ENCODE measurements at places on chromosomes 3 and 15.
A peak's percentile ranks its signal among the peaks of the same experiment; 100 is the strongest.

DNA sequence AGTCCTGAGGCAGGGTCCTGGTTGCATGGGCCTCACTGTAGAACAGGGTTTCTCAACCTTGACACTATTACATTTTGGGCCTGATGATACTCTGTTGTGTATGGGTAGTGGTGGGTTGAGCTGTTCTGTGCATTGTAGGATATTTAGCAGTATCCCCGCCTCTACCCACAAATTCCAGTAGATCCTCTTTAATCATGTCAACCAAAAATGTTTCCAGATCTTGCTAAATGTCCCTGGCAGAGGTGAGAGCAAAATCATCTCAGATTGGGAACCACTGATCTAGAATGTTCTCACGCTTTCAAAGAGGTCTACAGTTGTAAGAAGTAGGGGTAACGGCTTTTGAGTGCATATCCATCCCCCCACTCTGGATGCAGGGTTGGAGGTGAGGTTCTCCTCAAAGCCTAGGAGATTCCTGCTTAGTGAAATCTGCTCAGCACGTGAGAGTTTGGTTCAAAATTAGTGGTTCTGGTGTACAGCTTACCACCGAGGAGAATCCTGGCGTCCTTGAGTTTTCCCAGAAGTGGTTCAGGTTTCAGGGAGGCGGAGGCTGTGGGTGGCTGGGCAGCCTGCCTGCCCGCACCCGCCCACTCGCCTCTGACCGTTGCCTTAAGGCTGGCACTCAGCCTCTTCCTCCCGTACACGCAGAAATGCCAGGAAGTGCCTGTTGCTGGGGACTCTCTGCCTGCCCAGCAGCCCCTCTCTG lies 5.3 kb downstream of the ACVR2B start:
- no peak for DNase-seq

DNA sequence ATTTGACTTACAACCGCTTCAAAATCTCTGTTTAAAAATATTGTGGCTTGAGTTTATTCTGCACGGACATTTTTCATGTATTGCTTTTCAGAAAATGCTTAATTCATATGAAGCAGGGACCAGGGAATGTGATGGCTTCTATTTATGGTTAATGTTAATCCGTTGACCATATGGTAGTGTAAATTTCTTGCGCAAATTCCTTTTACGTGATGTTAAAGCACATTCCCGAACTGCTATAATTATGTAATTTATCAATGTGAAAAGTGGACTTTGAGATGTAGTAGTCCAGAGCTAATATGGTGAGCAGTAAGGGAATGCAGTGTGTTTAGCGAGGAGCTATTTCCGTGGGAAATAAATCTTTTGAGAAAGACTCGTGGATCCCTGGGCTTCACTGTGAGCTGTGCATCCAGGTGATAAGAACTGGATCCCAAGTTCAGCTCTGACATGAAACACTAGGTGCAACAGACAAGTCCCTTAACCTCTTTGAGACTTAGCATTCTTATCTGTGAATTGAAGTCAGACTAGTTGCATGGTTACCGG lies 27.3 kb downstream of the ANAPC13 start:
- DNase-seq, result no peak

GRCh38 chr3:30318110-30318509 lies 288.3 kb upstream of the TGFBR2 start:
- DNase-seq, result no peak

DNA sequence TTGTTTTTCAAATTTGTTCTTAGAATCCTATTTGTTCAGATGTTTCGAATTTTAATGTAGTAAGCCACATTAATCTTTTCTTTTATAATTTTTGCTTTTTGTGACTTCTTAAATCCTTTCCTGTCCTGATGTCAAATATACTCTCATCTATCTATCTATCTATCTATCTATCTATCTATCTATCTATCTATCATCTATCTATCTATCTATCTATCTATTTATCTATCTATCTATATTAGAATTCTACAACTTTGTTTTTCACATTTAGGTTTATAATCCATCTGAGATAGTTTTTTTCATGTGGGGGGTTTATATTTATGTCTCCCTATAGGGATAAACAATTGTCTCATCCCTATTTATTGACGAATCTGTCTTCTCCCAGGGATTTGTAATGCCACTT lies 32.1 kb downstream of the CTXND1 start:
- no peak for DNase-seq

GRCh38 chr3:157077565-157077991 lies 82.4 kb downstream of the CCNL1 start:
- no peak for DNase-seq

DNA sequence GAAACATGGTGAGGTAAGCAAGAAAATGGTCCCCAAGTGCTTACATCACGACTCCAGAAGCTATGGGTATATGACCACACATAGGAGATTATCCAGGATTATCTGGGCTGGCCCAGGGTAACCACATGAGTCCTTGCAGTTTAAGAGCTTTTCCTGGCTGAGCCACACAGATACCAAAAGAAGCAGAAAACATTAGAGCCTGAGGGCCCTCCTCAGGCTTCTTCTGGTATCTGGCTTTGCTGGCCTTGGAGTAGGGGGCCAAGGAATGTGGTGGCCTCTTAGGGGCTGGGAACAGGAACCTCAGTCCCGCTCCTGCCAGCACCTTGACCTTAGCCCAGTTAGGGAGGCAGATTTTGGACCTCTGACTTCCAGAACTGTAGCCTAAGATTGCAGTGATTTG lies 259.1 kb downstream of the KCNMB2 start:
- DNase-seq, result no peak

DNA sequence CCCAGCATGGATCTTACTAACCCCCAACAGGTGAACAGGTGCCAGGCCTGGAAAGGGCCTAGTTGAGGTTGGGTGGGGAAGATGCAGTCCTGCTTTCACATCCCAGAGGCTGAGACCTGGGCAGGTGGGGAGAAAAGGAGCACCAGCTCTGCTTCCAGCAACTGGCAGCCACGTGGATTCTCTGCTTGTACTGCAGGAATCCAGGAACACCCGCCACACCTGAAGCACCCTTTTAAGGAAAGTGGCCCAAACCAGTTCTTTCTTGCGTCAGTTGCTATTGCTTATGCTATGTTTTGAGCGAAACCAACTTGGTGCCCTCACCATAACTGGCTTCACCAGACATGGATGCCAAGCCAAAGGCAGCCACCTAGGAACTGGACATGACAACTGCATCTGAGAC lies 28.1 kb upstream of the NEO1 start:
- DNase-seq, result no peak

GRCh38 chr15:95405447-95405846 lies 925.1 kb upstream of the NR2F2 start:
- DNase-seq, result no peak

DNA sequence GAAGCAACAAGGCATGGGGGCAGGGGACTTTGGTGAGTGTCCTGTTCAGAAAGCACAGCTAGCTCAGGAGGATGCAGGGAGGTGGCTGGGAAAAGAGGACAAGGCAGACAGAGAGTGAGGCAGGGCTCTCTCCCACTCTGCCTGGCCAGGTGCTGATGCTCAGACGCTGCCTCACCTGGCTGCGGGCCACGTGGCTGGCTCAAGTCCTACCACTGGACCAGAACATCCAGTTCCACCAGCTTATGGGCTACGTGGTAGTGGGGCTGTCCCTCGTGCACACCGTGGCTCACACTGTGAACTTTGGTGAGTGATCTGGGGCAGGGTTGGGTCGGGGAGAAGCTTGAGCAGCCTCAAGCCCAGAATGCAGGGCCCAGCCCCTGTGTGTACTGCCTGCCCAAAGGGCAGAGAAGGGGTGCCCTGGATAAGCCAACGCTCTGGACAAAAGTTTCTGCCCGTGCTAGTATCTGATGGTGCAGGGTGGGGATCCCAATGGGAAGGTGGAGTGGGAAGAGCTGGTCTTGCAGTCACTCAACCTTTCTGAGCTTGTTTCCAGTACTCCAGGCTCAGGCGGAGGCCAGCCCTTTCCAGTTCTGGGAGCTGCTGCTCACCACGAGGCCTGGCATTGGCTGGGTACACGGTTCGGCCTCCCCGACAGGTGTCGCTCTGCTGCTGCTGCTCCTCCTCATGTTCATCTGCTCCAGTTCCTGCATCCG lies 20.9 kb downstream of the NOX5 start:
- DNase-seq, result peak; percentile 4

DNA sequence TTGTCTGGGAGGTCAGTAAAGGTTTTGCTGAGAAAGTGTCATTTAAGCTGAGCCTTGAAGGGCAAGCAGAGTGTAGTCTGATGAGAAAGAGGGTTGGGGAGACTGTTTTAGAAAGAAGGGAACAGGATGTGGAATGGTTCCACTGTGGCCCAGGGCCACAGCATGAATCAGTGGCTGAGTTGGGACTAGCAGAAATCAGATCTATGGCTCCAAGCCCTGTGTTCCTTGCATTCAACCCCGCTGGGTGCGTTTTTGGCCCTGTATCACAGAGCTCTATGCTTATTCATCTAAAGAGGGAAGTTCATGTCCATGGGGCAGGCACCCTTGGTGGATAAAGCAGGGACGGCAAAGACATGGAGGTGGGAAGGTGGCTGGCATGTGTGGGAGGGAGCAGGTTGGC lies 151.3 kb downstream of the CACNA1D start:
- DNase-seq, result no peak

- DNase-seq, result peak; percentile 8
Observed at GRCh38 chr3:177833332-177833731, 636.0 kb upstream of the TBL1XR1 start.

DNA sequence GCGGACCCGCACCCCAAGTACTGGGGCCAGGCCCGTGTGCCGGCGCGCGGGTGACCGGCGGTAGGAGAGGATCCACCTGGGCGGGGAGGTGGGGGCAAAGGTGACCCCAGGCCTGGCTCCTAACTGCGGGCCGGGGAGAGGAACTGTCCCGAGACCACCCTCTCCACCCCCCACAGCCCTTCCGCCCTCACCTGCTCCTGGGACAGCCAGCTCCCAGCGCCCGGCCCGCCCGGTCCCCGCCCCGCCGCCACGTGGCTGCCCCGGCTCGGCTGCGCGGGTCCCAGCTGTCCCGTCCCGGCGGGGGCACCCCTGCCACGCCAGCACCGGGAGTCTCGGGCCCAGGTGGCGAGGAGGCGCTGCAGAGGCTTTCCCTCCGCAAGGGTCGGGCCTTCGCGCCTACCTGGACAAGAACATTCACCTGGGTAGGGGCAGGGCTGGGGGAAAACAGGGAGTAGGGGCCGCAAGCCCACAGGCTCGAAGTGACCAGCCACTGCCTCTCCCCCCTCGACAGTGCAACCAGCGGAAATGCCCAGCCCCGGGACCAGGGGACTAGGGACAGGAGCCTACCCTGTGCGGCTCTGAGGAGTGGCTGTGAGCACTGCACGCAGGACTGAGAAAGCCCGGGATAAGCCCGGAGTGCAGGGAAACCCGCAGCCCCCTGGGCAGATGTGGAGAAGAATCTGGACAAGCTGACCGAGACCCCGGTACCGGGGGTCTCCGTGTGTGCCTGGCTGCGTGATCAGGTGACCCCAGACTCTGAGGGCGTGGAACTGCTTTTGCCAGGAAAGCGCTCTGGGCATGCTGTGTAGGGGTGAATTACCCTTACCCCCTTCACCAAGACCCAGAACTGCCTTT lies at the start of gene SLC12A8:
TSS of gene SLC12A8 (minus strand) at position 240 of the 855 bp plus-strand sequence. CDS start 1,399 bp downstream, outside the sequence.
- DNase-seq, result no peak

DNA sequence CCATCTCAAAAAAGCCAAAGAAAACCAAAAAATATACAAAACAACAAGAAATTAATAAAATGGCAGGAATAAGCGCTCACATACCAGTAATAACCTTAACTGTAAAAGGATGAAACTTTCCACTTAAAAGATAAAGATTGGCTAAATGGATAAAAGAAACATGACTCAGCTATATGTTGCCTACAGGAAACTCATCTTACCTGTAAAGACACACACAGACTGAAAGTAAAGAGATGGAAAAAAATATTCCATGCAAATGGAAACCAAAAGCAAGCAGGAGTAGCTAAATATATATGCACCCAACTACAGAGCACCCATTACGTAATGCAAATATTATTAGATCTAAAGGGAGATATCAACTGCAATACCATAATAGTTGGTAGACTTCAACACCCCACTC lies 49.7 kb downstream of the ADAM10 start:
- DNase-seq, result no peak

GRCh38 chr3:176378789-176379188 lies 818.5 kb downstream of the TBL1XR1 start:
- DNase-seq, result no peak

- DNase-seq, result no peak
Observed at GRCh38 chr3:148863297-148863696, 1.8 kb upstream of the CPA3 start.
